Urinary bladder (tissue), 4 donors: ENCODE measurements at places on chromosomes 5 and 9.

GRCh38 chr5:120017513-120017912, 388.2 kb downstream of the FAM170A start:
- no peak for DNase-seq

DNA sequence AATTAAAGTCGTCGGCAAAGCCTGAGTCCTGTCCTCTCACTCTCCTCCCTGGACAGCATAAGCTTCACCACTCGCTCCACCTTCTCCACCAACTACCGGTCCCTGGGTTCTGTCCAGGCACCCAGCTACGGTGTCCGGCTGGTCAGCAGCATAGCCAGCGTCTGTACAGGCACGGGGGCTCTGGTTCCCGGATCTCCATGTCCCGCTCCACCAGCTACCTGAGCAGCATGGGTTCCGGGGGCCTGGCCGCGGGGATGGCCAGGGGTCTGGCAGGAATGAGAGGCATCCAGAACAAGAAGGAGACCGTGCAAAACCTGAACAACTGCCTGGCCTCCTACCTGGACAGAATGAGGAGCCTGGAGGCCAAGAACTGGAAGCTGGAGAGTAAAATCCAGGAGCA, 1.7 kb upstream of the XPA start:
- no peak for DNase-seq

DNA sequence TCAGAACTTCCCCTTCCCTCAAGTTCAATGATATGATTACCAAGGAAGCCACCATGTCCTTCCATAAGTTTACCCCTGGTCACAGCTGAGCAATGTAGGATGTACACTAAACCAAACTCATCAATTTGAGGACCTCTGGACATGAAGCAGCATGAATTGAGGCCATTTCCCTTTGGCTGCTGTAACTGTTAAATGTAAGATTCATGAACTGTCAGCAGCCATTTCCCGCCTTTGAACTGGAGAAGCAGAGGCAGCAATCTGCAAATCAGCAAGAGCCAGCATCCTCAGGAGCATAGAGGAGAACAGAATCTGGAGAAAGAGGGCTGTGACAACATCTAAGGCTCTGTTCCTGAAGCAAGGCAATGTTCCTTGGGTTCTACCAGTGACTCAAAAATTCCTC, 104.3 kb upstream of the PTGER4 start:
- DNase-seq = no peak

- DNase-seq = no peak
Measured at GRCh38 chr5:135053278-135053677, 19.2 kb upstream of the PITX1 start.
